Muscle of back (tissue), 13 donors: ENCODE measurements at places on chromosomes 11 and 22.

DNA sequence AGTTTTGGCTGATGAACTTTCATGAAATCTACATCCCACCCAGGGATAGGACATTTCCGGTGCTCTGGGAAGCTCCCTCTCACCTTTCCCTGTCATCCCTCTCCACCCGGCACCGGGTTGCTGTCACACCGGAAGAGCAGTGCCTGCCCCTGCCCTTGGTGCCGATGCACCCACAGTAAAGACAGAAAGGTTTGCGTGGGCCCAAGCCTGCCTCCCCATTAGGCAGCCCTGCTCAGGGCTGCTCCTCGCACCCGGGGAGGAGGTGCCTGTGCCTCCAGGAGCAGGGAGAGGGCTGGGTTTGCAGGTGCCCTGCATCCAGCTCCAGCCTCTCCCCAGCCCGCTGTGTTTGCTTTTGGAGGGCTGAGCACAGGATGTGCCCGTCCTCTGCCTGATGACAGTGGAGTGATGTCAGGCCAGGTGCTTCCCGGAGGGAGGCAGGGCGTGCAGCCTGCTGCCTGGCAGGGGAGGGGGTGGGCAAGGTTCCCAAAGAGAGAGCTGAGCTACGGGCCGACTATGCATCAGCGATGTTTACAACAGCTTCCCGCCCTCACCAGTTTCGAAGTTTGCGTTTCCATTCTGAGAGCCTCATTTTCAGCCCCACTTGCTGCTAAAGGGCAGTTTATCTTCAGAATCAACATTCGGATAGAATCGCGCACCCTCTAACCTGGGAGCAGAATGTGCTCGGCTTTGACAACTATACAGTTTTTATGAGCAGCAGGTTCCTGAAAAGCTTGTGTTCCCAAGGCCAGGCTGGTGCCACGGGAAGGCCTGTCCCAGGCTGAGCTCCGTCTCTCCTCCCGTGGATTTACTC is 83.2 kb upstream of the CLDN5 start:
- no peak for DNase-seq

DNA sequence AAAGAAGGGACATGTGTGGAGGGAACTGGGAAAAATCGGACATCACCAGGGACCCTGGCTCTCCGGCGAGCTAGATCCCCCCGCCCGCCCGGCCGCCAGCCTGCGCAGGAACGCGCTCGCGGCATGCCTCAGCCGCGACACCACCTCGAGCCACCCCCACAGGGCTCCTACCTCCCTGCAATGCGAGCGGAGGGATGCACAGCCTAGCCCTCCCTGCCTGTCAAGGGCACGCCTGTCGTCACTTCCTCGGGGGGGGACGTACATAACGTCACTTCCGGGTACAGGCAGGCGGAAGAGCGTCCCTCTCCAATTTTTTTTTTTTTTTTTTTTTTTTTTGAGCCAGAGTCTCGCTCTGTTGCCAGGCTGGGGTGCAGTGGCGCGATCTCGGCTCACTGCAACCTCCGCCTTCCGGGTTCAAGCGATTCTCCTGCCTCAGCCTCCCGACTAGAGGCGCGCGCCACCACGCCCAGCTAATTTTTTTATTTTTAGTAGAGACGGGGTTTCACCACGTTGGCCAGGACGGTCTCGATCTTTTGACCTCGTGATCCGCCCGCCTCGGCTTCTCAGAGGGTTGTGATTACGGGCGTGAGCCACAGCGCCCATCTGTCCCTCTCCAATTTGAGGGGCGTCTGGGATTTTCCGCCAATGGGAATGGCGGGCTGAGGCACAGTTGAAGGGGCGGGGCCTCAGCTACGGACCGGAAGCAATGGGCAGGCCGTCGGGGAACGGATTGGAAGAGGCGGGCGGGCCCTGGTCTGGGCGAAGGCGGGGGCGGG is at the start of gene TXN2:
Gene TXN2 (minus strand): TSS at position 248 of the 776 bp plus-strand sequence. CDS start 803 bp downstream, outside the sequence.
- DNase-seq = peak; percentile 98

GRCh38 chr11:60918939-60919265 is 4.9 kb downstream of the TMEM109 start:
- no peak for DNase-seq

GRCh38 chr11:39968071-39968470 is 1491.4 kb downstream of the LRRC4C start:
- DNase-seq = no peak

DNA sequence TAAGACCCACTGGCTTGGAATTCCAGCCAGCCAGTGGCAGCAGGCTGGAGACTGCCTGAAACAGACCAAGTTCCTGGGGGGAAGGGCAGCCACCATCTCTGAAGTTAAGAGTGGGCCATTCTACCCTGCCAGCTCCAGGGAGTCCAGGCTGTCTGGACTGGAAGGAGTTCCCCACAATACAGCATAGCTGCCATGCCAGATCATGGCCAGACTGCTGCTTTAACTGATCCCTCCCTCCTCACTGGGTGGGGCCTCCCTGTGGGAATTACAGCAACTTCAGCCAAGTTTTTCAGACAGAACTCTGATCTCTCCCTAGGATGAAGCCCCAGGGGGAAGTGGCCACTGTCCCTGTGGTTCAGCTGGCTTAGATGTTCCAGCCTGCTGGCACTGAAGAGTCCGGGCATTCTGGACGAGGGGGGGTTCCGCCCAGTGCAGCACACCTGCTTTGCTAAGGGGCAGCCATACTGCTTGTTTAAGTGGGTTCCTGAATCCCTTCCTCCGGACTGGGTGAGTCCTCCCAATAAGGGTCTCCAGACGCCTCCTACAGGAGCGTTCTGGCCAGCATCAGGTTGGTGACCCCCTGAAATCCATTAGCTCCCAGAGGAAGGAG is 455.4 kb downstream of the DLG2 start:
- no peak for DNase-seq

DNA sequence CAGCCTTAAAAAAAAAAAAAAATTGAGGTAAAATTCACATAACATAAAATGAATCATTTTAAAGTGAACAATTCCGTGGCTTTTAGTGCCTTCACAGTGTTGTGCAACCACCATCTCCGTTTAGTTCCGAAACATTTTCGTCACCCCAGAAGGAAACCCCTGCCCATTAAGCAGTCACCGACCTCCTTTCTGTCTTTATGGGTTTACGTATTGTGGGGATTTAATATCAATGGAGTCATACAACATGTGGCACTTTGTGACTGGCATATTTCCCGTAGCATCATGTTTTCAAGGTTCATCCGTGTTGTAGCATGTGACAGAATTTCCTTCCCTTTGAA is 65.5 kb downstream of the BCR start:
- DNase-seq = no peak

DNA sequence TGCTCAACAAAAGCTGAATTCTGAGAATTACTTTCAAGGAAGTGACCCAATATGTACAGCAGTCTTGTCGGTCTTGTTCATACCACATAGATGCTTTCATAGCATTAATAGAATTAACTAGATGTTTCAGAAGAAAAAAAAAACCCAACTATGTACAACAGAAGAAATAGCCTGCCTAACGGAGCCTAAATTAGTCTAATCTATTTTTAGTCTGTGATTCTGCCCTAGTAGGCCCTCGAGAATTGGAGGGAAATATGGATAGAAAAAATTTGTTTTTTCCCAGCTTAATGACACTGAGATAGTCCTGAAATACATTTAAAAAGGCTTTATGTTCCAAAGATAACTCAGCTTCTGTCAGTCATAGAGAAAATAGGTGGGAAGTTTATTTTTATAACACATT is 17.1 kb upstream of the TRPC6 start:
- no peak for DNase-seq

DNA sequence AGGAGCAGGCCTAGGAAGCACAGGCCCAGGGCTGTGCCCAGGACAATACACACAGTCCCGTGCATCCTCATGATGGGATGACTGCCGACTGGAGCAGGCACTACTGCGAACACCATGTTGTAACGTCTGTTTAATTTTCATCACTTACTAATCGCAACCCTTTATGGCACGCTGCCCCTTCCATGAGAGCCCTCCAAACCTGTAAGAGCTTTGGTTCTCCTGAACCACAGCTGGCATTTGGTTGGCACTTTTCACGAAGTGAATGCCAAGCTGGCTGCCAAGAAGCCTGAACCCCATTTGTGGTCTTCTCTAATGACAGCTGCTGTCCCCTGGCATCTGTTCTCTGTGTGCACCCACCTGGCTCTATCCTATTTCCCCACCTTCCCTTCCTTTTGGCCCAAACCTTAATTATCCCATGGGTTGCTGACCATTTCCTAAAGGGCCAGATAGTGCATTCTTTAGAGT is 36.5 kb downstream of the APOL1 start:
- no peak for DNase-seq

DNA sequence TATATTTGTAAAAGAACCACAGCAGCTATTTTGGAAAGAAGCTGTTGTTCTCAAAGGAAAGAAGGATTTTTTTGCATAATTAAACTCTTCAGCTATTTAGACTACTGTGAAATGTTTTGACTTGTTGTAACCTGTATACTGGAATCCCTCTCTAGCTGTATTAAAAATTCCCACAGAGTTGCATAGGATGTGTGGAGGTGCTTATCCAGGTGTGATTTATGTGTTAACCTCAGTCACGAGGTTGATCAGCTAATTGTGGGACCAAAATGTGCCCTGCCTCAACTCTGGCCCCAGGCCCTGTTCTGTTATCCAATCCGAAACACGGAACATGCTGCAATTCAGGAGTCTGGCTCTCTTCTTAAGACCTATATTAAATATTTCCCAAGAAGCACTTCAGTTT is 70.1 kb downstream of the LIF start:
- no peak for DNase-seq

DNA sequence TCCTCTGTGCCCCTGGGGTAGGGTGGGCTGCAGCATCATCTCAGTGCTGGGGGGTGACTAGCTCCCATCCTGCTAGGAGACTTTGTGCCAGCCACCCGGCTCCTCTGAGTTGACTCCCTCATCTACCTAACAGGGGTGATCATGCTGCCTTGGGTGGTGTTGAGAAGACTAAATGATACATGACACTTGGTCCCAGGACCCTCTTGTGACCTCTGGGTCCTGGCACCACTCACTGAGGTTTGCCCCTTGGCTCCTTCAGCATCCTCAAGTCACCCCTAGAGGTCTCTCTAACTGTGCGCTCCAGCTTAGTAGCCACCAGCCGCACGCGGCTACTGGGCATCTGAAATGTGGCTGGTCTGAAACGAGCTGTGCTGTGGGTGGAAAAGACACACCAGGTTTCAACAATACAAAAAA is 72.1 kb downstream of the LRRC32 start:
- DNase-seq = no peak
